ENCODE measurements at places on chromosomes 12 and 14.

- no peak for DNase-seq
Measured at GRCh38 chr12:40105265-40105514, 691 bp downstream of the SLC2A13 start.

DNA sequence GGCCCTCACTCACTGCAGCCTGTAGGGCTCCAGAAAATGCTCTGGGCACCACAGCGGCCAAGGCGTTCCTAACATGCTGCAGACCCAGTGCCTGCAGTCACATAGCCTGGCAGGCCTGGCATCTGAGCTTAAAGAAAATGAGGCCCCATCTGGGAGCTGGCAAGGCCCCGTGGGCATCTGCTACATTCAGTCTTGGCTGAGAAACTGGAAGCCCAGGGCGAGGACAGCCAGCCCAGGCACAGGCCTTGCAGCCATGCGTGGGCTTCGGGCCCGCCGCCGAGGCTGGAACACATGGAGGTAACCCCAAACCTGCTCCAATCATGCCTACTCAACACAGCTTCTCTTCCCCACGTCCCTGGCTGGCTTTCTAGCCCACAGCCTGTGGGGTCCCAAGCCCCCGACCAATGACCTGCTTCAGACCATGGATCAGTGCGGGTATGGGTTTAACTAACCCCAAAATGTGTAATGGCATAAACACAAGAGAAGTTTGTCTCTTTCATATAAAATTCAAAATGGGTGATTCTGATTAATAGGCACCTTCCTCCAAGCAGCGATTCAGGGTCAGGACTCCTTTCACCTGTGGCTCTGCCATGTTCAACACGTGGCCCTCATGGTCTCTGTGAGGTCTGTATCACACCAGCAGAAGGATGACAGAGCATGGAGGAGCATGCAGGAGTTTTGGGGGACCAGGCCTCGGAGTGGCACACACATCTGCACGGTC, 6.4 kb downstream of the NGB start:
- DNase-seq: no peak

- DNase-seq: no peak
Measured at GRCh38 chr12:92845329-92845728, 83.8 kb downstream of the EEA1 start.

DNA sequence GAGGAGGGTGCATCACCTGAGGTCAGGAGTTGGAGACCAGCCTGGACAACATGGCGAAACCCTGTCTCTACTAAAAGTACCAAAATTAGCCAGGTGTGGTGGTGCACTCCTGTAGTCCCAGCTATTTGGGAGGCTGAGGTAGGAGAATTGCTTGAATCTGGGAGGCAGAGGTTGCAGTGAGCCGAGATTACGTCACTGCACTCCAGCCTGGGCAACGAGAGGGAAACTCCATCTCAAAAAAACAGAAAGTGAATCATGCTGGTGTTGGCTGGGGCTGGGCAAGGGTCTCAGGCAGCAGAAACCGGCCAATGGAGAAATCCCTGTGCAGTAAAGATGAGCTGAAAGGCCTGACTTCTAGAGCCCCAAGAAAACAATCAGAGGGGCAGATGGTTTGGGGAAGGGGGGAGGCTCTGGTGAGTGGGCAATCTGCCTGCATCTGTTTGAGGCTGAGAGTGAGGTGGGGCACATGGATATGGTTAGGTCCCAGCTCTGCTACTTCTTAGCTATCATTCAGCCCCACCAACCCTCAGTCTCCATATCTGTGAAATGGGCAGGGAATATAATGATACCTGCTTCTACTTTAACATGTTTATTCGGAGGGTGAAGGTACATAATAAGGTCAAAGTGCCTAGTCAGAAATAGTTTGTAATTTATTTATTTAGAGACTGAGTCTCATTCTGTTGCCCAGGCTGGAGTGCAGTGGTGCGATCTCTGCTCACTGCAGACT, 21.3 kb upstream of the COX6A1 start:
- DNase-seq: no peak

- DNase-seq: no peak
Measured at GRCh38 chr14:74952180-74952665, 3.2 kb downstream of the PGF start.

- DNase-seq: peak; percentile 68
Measured at GRCh38 chr14:54450535-54450934, 9.4 kb upstream of the CNIH1 start.

DNA sequence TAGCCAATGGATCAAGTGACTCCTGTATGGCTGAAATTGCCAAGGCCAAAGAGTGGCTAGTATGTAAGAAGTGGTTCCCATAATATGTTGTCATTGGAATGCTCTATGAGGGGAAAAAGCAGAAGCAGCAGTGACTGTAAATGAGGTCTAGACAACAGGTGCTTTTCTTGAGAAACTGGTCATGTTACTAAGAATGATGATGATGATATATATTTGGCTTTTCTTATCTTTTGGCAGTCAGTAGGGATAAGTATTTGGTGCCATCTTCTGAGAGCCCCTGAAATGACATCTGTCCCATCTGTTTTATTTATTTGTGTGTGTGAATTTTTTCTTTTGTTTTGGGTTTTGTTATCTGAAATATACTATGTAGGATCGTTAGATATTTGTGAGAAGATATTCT, 141.7 kb downstream of the SYT1 start:
- peak; percentile 6 for DNase-seq

DNA sequence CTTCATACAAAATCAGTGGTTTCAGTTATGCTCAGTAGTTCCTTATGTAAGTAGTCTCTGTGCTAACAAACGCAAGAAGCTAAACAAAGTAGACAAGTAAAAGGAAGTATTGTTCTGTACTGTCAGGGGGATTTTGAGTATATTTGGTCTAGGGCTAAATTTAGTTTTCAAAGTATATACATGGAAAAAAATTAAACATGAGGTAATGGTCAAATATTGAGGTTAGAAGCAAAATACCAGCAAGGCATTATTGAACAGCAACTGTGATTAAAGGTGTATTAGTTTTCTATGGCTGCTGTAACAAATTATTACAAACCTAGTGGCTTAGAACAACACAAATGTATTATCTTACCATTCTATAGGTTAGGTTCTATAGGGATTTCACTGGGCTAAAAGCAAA, 18.8 kb downstream of the GNG2 start:
- no peak for DNase-seq

- peak; percentile 56 for DNase-seq
Measured at GRCh38 chr12:80269803-80270552, 170.6 kb downstream of the OTOGL start.

GRCh38 chr12:65696227-65696626, 128.1 kb upstream of the HMGA2 start:
- no peak for DNase-seq

DNA sequence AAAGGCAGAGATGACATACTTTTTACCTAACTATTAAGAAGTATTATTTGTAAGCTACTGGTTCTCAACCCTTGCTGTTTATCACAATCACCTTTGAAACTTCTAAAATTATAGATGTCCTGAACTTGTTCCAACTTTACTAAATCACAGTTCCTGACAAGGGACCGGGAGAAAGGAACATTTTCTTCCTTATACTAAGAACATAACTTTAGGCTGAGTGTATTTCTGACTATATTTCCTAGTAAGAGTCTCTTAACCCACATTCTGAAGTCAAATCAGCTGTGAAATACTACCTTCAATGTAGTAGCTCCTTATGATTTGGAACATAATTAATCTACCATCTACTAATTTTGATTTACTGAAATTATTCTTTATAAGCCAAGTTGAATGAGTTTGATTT, 80.2 kb downstream of the BAZ1A start:
- no peak for DNase-seq

GRCh38 chr12:101743242-101743641, 4.0 kb upstream of the SYCP3 start:
- DNase-seq: no peak

GRCh38 chr12:103043531-103044486, 86.3 kb downstream of the ASCL1 start:
- DNase-seq: no peak

DNA sequence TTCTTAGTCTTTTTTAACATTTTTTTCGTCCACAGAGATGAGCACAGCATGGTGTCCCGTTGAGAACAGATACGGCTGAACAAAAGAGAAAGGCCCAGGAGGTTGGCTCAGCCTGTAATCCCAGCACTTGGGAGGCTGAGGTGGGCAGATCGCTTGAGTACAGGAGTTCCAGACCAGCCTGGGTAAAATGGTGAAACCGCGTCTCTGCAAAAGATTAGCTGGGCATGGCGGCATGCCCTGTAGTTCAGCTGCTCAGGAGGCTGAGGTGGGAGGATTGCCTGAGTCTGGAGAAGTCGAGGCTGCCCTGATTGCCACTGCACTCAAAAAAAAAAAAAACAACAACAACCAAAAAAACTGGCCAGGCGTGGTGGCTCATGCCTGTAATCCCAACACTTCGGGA, 5.9 kb upstream of the EP400 start:
- DNase-seq: no peak

GRCh38 chr12:72472350-72472749, 200.2 kb downstream of the TRHDE start:
- no peak for DNase-seq

- no peak for DNase-seq
Measured at GRCh38 chr12:81263072-81263471, 185.2 kb downstream of the ACSS3 start.

- DNase-seq: no peak
Measured at GRCh38 chr14:54697001-54697400, 130.1 kb downstream of the SAMD4A start.

- DNase-seq: no peak
Measured at GRCh38 chr14:56933446-56933845, 123.2 kb upstream of the OTX2 start.

GRCh38 chr12:61993734-61994345, 266.4 kb upstream of the USP15 start:
- peak; percentile 4 for DNase-seq

- DNase-seq: no peak
Measured at GRCh38 chr12:95115641-95116040, 42.2 kb upstream of the NR2C1 start.

- no peak for DNase-seq
Measured at GRCh38 chr12:92244036-92244435, 98.4 kb upstream of the BTG1 start.

GRCh38 chr12:93376436-93377251, 1.1 kb upstream of the NUDT4 start:
- DNase-seq: peak; percentile 30

GRCh38 chr12:121087467-121088194, 45.0 kb upstream of the P2RX7 start:
- peak; percentile 14 for DNase-seq

GRCh38 chr12:38544330-38545066, 227.9 kb downstream of the ALG10B start:
- DNase-seq: no peak

DNA sequence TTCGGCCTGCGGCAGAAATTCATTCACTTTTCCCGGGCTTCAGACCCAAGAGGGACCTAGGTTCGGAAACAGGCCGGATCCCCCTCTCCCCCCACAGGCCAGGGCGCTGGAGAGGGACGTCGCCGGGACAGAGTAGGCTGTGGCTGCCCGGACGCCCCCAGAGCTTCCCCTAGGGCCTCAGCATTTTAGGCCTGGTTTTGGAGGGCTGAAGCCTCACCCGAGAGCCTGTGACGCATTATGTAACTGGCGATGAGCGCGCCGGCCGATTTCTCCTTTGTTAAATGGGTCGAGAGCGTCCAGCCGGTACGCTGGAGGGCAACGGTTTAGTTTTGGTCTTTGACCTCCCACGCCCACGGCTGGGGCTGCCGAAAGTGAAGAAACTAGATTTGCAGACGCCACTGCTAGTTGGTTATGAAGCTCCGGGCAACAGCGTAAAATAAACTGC, 657 bp downstream of the PEBP1 start:
- peak; percentile 49 for DNase-seq

GRCh38 chr14:35353409-35354172, 51.0 kb downstream of the NFKBIA start:
- DNase-seq: no peak

- no peak for DNase-seq
Measured at GRCh38 chr12:117060929-117061305, 38.3 kb downstream of the TESC start.

DNA sequence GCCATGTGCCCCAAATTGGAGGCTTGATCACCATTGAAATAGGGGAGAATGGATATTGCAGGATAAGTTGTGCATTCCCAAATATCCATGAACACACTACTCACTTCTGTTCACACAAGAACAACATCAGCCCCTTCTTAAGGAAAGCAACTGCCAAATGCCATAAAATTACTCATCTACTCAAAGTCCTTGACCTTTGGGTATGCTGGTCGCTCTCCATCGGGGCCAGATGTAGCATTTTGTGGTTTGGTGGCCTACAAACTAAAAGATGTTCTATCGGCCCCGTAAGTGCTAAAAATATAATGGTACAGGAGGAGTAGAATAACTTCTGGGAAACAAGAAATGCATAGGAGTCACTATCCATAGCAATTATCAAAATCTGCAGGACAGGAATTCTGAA, 362.6 kb downstream of the AEBP2 start:
- no peak for DNase-seq

GRCh38 chr12:55725556-55725955, 3.3 kb downstream of the CD63 start:
- DNase-seq: no peak

GRCh38 chr12:90027889-90028634, 319.4 kb upstream of the ATP2B1 start:
- DNase-seq: peak; percentile 43

GRCh38 chr12:124518051-124518932, 49.1 kb downstream of the NCOR2 start:
- DNase-seq: peak; percentile 98

- peak; percentile 78 for DNase-seq
Measured at GRCh38 chr14:74475678-74476077, 17.4 kb downstream of the NPC2 start.

- DNase-seq: no peak
Measured at GRCh38 chr12:48017496-48017895, 13.2 kb upstream of the COL2A1 start.

DNA sequence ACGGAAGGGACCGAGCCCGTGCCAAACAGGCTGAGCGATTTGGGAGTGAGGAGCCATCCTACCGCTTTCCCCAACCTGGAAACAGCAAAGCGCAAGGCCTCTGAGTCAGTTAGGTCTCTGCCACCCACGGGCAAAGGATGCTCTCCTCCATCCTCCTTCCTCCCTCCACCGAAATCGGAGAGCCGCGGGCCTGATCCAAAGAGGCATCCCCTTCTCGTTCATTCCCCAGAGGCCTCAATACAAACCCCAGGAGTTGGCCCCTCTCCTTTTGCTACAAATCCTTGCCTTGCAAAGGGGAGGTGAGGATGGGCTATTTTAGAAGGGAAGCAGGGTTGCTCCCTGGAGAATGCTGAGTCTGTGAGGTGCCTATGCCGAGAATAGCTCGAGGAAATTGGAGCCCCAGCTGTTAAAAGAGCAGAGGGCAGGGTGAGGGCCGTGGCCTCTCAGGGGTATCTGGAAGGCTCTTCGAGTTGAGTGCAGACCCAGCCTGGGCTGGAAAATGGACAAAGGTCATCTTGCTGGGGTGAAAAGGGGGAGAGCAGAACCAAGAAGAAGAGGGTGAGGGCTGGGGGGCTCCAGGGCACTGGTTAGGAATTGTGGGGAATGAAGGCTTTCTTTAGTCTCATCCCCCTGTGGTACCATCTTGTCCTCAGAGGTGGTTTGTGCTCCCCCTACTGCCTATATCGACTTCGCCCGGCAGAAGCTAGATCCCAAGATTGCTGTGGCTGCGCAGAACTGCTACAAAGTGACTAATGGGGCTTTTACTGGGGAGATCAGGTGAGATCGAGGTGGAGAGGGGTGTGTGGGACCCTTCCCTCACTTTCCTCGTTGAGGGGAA, 1.1 kb downstream of the TPI1 start:
- peak; percentile 28 for DNase-seq

- DNase-seq: no peak
Measured at GRCh38 chr12:117527479-117527855, 166.0 kb upstream of the NOS1 start.
